T-helper 2 cell treated with Interferon-gamma antibody and Interleukin-4, amounts not matched to agents 100 ng/mL and 5 ng/mL, for 36 hours (primary cell): ENCODE measurements at places on chromosomes 3 and 15. TPM values are rescaled to one million over a fixed set of nuclear protein-coding genes. Genes with fewer than 3 reads are reported as not detected.

Gene MESP2
- total RNA-seq: not detected in 2 replicates

Gene SEC11A
- 115 and 116 TPM in 2 replicates for total RNA-seq

Gene FBXO40
- not detected in 2 replicates for total RNA-seq

Gene SYNPR
- total RNA-seq: not detected in 2 replicates

Gene FES
- total RNA-seq: 25.8 and 28.8 TPM in 2 replicates

Gene GFM1
- 47.2 and 50.6 TPM in 2 replicates for total RNA-seq

Gene DGKG
- total RNA-seq: not detected in 2 replicates
